Activated CD4-positive, alpha-beta T cell treated with anti-CD3 and anti-CD28 coated beads, Interleukin-2, amount 10 ng/mL, durations not matched to agents 24 days and 14 days (primary cell): ENCODE measurements at places on chromosomes 6 and 20. TPM values are rescaled to one million over a fixed set of nuclear protein-coding genes. Genes with fewer than 3 reads are reported as not detected.

GRCh38 chr6:133393891-133394290, 152.7 kb downstream of the EYA4 start:
- no peak overlapping the region for H3K4me3 ChIP-seq
- H3K27me3 ChIP-seq = no peaks in the 10 kb centered on the region
- no peak for DNase-seq
- no peaks in the 10 kb centered on the region for H3K36me3 ChIP-seq
- H3K27ac ChIP-seq = no peak overlapping the region
- no peaks in the 10 kb centered on the region for H3K4me1 ChIP-seq

DNA sequence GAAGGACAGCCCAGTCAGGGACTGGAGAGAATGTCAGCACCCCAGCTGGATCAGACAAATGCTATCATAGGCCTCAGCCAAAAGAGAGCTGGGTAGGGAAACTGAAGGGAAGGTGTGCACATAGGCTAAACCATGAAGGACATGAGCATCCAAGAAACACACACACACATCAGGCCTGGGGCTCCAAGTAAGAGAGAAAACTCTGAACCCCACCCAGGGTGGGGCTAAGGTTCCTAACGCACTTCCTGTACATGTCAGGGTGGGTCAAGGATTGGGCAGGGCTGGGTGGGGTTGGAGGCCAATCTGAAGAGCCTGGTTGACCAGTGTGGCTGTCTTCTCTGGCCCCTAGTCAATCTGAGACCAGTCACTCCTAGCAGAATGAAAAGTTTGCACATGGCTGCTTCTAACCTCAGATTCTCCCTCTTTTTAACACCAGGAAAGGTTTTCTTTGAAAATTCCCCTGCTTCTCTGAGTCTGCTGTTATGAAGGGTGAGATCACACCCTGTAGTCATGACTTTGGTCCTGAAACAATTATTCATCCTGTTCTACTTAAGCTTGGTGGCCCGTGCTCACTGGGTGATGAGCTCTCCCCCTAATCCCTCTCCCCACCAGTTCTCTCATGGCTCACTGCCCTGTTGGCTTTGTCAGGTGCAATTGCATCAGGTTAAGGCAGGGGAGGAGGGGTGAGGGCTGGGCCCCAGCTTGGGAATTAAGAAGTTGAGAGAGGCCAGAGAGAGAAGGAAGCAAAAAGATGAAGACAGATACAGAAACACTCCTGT, 88.4 kb downstream of the MAFB start:
- H3K36me3 ChIP-seq = no peaks in the 10 kb centered on the region
- no peak overlapping the region for H3K4me3 ChIP-seq
- H3K27me3 ChIP-seq = peaks cover 2% of the 10 kb centered on the region
- H3K4me1 ChIP-seq = no peaks in the 10 kb centered on the region
- no peak overlapping the region for H3K27ac ChIP-seq

DNA sequence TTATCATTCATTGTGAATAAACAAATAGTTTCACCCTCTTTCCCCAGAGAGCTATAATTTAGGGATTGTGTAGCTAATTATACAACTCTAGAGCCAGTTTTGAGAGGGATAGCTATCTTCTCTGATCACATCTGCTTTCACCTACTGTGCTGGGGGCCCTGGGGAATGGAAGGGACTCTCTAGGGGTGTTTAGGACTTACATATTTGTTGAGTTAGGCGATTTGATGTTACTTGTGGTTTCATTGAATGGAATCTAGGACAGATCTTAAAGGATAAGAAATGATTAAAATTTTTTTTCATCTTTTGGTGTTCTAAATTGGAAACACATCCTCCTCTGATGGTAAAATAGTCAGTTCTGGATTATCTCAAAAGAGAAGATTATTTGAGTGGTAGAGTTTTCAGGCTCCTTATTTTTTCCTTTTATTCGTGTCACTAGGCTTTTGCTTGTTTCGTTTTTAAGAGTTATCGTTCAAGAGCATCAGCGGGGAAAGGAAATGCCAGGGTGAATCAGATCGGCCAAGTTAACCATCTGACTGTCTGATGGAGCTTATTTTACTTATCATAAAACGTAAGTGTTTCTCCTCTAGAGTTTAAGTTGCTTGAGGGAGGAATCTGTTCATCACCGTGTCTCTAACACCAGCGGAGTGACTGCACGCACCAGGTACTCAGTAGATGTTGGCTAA, 236.7 kb downstream of the FARS2 start:
- H3K36me3 ChIP-seq = peaks cover 4% of the 10 kb centered on the region
- H3K4me3 ChIP-seq = no peak overlapping the region

- no peaks in the 10 kb centered on the region for H3K4me1 ChIP-seq
- H3K4me3 ChIP-seq = no peak overlapping the region
- H3K27me3 ChIP-seq = peaks cover 2% of the 10 kb centered on the region
These were observed 109.4 kb upstream of the AKAP12 start for GRCh38 chr6:151130329-151130728.

- H3K27me3 ChIP-seq = no peaks in the 10 kb centered on the region
- no peak overlapping the region for H3K27ac ChIP-seq
- H3K4me1 ChIP-seq = no peaks in the 10 kb centered on the region
- no peaks in the 10 kb centered on the region for H3K36me3 ChIP-seq
These were observed 43.1 kb upstream of the UNC93A start for GRCh38 chr6:167247814-167248595.

GRCh38 chr20:54221353-54221752, 13.5 kb downstream of the PFDN4 start:
- peak; percentile 76 for DNase-seq
- H3K4me1 ChIP-seq = peaks cover 20% of the 10 kb centered on the region
- H3K27me3 ChIP-seq = no peaks in the 10 kb centered on the region
- peaks cover 21% of the 10 kb centered on the region for H3K36me3 ChIP-seq

DNA sequence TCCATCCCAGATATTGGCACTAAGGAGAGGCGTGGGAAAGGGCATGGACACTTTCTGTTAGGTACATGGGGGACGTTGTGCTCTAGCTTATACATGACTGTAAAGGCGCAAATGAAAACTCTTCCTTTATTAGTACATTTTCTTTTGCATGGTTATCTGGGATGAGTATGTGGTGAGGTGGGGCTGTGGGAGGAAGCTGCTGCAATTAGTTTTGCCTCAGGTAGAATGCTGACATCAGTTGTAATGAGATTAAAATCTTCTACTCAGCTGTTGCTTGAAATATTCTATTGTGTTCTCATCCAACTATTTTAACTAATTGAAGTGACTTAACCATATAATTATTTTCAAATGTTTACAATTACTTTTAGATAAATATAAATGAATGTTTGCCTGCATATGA, 218.3 kb upstream of the FLRT3 start:
- no peak overlapping the region for H3K27ac ChIP-seq
- H3K4me1 ChIP-seq = no peaks in the 10 kb centered on the region
- no peak for DNase-seq
- H3K4me3 ChIP-seq = no peak overlapping the region
- H3K27me3 ChIP-seq = no peaks in the 10 kb centered on the region

Gene LST1
- total RNA-seq = 42.6 and 46.4 TPM in 2 replicates

Gene PRPH2
- total RNA-seq = not detected in 2 replicates

Gene IRF4
- total RNA-seq = 831 and 846 TPM in 2 replicates
